Transverse colon (tissue), 4 donors: ENCODE measurements at places on chromosomes 3 and 15. TPM values are rescaled to one million over a fixed set of nuclear protein-coding genes. Genes with fewer than 3 reads are reported as not detected.

ALPK3 gene
- total RNA-seq = 3.8 TPM

DNA sequence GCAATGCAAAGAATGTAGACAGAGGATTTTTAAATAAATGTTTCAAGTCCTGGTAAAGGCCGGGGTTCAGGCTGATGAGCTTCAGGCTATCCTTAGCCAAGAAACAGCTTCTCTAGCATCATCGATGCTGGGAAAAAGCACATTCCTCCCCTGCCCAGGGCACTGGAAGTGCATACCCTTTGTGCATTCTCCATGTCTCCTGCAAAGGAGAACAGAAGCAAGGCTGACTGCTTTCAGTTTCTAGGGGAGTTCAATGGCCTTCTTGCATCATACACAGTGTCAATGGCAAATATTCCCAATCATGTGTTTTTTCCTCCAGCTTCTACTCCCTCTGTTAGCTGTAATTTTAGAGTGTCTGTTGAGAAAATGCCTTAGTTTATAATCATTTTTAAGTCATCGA, 59.9 kb downstream of the GPR176 start:
- no peak for DNase-seq

- no peak for DNase-seq
Measured at GRCh38 chr3:11640009-11640673, 3.6 kb downstream of the VGLL4 start.

DNA sequence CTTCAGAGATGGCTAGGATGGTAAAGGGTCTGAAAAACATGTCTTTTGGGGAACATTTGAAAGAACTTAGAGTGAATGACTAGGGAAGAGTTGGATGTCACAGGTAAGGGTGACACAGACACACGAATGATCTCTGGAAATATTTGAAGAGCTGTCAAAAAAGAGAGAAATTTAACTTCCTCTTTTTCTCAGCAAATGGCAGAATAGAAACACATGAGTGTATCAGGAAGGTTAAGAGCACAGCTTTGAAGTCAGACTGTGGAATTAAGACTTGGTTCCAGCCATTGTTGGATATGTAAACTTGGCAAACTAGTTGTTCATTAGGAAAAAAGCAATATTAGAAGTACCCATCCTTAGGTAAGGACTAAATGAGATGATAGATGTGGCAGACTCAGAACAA, 117.7 kb downstream of the IMPG2 start:
- DNase-seq = no peak

- peak; percentile 21 for DNase-seq
Measured at GRCh38 chr3:8621872-8622271, 22.7 kb downstream of the SSUH2 start.
